ENCODE measurements at places on chromosomes 4 and X.

GRCh38 chr4:98352940-98353339 is 91.8 kb downstream of the RAP1GDS1 start:
- no peak for DNase-seq

- no peak for DNase-seq
These were observed 9.2 kb upstream of the EOLA1 start for GRCh38 chrX:149531599-149531998.

GRCh38 chr4:117164338-117164737 is 79.0 kb upstream of the TRAM1L1 start:
- DNase-seq = no peak

- no peak for DNase-seq
These were observed 399 bp downstream of the AIFM1 start for GRCh38 chrX:130165181-130165702.

DNA sequence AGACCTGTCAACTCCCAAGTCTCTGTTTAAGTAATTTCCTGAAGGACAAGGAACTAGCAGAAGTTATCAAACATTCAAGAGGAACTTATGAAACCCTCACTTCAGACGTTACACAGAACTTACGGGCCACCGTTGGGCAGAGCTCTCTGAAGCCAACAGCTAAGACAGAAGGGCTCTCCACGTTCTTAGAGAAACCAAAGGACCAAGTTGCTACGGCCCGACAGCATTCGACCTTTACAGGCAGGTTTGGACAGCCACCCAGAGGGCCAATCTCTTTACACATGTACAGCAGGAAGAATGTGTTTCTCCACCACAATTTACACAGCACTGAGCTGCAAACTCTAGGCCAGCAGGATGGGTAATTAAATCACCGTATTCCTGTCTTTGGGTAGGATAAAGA is 705.1 kb upstream of the GRID2 start:
- DNase-seq = no peak

GRCh38 chr4:185143601-185143969 is 519 bp downstream of the SLC25A4 start:
- DNase-seq = no peak

DNA sequence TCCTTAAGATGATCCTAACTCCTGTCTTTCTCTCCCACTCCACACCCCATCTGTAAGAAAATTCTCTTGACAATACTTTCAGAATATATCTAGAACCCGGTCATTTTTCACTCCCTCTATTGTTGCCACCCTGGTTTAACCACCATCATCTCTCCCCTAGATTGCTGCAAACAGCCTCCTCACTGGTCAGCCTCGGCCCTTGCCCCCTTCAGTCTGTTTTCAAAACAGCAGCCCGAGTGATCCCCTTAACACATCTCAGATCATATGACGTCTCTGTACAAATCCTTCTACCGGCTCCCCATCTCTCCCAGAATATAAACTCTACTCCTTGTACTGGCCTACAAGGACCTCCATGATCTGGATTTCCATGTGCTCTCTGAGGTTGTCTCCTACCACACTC is 35.2 kb upstream of the F9 start:
- DNase-seq = no peak

DNA sequence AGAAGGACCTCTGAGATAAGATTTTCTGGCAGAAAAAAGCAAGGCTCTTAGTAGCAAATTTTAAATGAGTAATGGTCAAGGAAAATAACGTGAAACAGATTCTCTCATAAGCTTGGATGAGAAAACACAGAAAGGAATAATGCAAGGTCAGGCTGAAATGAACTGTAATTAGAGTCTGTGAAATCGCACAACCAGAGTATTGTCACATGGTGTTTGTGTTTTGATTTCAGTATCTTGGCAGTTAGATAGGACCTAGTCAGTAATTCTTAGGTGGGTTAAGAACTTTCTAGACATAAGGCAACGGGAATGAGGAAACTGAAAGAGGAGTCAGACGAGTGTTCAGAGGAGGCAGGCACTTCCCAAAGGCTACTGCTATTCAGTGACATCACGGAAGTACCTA is 34.6 kb downstream of the LIMCH1 start:
- no peak for DNase-seq

DNA sequence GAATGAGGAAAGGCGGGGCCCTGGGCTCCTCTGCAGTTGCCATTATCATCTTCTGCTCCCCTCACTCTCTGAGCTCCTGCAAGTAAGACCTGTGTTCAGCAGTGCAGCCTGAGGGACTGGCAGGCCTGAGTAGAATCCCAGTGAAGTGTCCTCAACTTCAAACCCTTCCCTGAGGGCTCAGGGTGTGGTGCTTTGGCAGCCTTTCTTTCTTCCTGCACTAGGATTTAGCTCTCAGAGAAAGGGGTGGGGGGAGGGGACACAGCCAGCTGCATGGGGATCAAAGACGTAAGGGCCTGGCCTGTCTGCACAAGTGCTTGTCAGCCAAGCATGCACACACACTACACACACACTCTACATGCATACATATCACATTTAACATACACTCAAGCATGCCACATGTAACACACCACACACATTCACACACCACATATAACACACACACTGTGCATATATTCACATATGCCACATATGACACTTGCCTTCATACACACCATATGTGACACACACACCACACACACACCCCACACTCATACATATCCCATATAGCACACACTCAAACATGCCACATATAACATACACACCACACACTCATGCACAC is 223.4 kb upstream of the RPL34 start:
- no peak for DNase-seq

GRCh38 chrX:40329616-40330015 is 231.9 kb upstream of the BCOR start:
- no peak for DNase-seq

DNA sequence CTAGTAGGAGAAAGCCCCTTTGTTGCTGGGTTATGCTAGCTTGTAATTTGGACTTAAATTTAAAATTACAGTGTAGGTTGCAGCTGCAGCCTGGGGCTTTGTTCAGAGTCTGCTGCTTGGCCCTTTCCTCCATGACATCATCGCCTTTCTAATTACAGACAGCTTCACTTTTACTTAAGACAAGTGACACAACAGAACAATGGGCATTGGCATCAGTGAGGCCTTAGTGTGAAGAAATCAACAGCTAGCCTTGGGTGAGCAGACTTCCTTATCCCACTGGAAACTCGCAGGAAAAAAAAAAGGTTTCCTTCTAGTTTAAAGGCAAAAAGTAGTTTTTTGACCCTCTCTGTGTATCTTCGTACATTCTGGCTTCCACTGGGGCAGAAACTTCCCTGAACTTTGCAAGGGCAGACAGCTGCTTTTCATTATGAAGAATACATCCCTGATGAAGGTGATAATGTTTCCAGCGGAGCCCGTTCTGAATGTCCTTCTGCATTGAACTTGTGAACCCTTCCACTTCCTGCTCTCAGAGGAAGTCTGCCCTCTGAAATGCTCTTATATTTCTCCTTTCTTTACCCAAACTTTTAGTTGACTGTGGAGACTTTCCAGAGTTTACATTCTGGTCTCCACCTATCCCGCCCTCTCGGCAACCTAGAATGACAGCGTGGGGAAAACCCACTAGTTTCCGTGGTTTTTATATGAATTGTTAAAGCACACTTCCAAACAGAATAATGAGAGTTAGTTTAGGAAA is 123.2 kb upstream of the FAM9C start:
- no peak for DNase-seq

DNA sequence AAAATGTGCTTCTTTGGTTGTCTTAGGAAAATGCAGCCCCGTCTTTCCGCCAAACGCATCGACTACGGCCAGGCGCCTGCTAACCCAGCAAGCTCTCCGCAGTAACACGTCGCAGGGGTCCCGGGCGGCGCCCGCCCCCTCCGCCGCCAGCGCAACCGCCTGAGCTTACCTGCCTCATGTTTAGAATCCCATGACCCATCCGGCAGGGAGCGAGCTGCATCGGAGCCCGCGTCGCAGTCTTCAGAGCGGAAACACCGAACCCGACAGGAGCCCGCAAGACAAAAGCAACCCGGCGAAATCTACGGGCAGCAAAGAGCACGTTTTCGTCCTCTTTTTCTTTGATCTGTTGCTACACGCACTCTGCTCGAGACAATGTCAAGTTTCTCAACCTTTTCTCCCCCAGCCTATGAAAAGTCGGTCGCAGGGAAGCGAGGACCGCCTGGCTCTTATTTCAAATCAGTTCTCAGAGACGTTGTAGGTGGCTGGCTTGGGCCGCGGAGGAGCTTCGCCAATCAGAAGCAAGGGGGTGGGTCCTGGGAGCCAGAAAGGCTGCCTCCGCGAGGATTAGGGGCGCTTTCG is at the start of gene MID1:
MID1 (minus strand) TSS at position 465 of the 579 bp plus-strand sequence. CDS start 53,038 bp downstream, outside the sequence.
- DNase-seq = no peak

DNA sequence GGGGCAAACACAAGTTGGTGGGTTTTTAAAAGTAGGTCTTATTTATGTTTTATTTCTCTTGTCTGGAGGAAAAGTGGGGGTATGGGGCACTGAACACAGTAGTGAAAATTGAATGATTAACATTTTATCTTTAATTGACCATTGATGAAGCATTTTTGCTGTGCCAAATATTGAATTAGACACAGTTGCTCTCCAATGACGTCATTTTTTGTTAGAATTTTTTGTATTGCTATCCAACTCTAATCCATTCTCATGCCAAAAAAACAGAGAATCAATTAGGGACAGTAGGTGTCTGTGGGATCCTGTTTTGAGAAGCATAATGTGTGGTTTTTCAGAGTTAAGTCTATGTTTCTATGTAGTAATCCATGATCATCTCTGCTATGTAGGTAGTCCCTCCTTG is 1032.8 kb downstream of the STPG2 start:
- no peak for DNase-seq

DNA sequence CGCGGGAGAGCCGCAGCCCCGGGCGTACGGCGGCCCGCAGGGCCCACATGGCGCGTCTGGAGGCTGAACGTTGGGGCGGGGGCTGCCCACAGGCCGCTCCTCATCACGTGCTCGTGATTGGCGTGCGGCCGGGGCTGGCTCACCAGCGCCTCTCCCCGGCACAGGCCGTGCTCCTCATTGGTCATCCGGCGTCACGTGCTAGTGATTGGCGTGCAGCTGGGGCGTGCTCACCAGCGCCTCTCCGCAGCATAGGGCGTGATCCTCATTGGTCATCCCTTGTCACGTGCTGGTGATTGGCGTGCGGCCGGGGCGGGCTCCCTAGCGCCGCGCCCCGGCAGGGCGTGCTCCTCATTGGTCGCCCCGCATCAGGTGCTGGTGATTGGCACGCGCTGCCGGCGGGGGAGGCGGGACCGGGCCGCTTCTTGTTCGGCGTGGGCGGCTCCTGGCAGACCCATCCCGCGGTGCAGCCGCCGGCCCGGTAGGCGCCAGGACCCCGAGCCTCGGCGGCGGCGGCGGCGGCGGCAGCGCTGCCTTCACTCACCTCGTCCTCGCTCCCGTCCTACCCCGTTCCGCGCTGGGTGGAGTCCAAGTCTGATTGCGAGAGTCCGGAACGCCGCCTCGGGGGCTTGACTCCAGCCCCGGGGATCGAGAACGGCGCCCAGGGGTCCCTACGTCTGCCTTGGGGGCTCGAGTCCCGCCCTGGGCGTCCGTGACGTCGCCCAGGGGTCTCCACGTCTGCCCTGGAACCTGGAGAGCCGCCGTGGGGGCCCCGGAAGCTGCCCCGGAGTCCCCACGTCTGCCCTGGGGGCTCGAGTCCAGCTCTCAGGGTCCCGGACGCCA is at the start of gene GTPBP6:
GTPBP6 (minus strand) TSS at position 58 of the 840 bp plus-strand sequence; CDS start at position 49, 9 bp downstream.
- peak; percentile 98 for DNase-seq

- DNase-seq = no peak
These were observed 67.7 kb downstream of the MCF2 start for GRCh38 chrX:139640259-139640658.

GRCh38 chr4:120844528-120844921 is 78.0 kb downstream of the PRDM5 start:
- DNase-seq = no peak

DNA sequence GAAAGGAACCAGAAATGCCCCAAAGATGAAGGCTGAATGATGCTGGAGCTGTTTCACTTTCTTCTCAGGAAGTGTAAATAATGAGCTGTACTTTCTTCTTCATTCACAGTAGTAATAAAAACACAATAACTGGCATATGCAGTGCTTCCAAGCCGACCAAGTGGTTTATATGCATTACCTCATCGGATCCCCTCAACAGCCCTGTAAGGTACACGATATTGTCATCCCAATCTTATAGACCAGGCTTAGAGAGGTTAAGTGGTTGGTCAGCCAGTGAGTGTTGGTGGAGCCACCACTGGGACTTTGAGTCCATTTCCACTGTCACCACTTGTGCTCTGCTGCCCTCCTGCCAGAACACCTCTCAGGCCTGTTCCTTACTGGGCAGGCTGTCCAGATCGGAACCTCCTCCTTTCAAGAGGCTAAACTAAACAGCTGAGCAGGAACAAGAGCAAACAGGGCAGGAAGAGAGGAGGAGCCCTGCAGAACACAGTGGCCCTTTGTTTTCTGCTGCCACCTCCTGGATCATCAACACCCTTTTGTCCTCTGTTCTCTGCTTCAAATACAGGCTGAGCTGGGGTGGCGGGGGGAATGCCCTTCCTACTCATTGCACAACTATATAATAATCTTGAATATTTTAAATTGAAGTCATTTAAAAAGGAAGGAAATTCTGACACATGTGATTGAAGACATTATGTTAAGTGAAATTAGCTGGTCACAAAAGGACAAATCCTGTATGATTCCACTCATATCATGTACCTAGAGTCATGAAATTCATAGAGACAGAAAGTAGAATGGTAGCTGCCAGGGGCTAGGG is 112.5 kb upstream of the ATP6AP2 start:
- no peak for DNase-seq

DNA sequence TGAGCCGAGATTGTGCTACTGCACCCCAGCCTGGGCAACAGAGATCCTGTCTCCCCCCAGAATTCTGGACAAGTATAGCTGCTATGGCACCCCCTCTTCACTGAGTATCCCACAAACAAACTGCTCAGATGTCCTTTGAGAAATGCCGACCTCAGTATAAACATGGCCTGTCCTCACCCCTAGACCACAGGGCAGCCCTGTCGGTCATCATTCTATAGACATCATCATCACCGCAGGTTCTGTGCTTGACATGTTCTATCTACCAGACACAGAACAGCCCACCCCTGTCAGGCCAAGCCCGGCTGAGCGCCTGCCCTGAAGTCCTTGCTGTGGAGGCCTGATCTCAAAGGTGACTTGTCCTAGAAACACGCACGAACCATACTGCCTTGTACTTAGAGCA is 232.9 kb downstream of the DHRSX start:
- DNase-seq = no peak

DNA sequence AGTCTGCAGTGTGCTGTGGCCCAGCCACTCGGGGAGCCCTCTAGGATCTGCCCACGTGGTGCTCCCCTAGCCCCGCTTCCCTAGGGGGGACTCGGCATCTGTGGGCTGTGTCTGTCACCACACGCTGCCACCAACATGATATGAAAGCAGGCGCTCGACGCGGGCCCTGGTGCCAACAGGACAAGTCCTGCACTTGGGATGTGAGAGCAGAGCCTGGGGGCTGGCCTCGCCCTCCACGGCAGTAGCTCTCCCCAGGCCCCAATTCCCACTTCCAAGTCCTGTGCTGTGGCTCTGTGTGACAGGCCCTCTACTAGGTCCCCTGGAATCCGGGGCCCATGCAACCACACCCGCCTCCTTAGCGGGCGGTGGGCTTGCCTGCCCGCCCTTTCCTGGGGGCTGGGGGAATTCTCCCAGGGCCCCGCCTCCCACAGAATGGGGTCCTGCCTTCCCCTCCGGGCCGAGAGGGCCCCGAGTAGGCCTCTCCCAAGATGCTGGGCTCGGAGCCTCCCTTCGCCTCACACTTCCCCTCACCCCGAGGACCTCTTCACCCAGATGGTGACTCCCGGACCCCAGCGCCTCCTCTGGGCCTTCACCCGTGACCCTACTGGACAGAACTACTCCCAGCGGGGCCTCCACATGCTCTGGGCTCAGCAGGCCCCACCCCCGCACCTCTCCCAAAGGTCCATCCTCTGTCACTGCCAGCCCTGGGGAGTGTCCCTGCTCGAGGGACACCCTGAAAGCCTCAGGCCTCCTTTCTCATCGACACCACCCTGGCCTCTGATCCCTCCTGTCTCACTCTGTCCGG is 11.2 kb downstream of the LRPAP1 start:
- no peak for DNase-seq
